GM23338 (cell line): ENCODE measurements at places on chromosomes 5 and 9. TPM values are rescaled to one million over a fixed set of nuclear protein-coding genes. Genes with fewer than 3 reads are reported as not detected.

Gene LHFPL2
- 49.4 and 50.8 TPM in 2 replicates for total RNA-seq

Gene OTP
- total RNA-seq, result not detected in 2 replicates

Gene PRDM9
- total RNA-seq, result not detected in 2 replicates

Gene PDE6A
- not detected in 2 replicates for total RNA-seq

Gene FAXDC2
- total RNA-seq, result 1.8 and 4.6 TPM in 2 replicates

Gene RASEF
- 7.9 and 10.4 TPM in 2 replicates for total RNA-seq

Gene HSPB3
- not detected in 2 replicates for total RNA-seq

Gene SH3PXD2B
- total RNA-seq, result 50.1 and 52.5 TPM in 2 replicates

Gene NMUR2
- total RNA-seq, result not detected in 2 replicates

Gene CFAP77
- total RNA-seq, result 0.97 and 2.1 TPM in 2 replicates

Gene OR1Q1
- not detected in 2 replicates for total RNA-seq

Gene RNF183
- total RNA-seq, result not detected in 2 replicates
